ENCODE measurements at places on chromosomes 5 and 9.

DNA sequence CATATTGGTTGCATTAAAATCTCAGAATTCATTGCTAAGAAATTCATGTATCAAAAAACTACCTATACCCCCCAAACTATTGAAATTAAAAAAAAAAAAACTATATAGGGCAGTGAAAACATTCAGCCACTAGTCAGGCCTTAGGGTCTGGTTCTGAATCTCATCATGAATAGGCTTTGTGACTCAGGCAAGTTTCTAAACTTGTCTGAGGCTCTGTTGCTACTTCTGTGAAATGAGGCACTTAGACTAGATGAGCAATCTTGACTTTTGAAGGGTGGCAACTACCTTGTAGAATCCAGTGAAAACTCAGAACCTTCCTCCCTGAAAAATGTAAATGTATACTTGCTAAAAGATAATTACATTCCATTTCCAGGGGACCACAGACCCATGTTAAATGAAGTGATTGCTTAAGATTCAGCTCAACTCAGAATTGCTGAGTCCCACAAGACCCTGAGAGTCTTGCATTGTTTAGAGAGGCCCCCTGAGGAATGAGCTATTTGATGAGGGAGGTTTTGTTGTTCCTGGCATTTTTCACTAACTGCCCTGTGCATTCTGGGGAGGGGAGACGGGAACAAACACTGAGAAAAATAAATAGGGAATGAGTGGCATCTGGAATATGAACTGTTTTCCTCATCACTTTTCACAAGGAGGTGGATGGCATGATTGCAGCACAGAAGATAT is 29.5 kb downstream of the RAI14 start:
- no peak for DNase-seq

GRCh38 chr5:37742111-37742510 is 97.7 kb downstream of the GDNF start:
- no peak for DNase-seq

GRCh38 chr5:54080831-54081230 is 229.5 kb downstream of the ARL15 start:
- no peak for DNase-seq

DNA sequence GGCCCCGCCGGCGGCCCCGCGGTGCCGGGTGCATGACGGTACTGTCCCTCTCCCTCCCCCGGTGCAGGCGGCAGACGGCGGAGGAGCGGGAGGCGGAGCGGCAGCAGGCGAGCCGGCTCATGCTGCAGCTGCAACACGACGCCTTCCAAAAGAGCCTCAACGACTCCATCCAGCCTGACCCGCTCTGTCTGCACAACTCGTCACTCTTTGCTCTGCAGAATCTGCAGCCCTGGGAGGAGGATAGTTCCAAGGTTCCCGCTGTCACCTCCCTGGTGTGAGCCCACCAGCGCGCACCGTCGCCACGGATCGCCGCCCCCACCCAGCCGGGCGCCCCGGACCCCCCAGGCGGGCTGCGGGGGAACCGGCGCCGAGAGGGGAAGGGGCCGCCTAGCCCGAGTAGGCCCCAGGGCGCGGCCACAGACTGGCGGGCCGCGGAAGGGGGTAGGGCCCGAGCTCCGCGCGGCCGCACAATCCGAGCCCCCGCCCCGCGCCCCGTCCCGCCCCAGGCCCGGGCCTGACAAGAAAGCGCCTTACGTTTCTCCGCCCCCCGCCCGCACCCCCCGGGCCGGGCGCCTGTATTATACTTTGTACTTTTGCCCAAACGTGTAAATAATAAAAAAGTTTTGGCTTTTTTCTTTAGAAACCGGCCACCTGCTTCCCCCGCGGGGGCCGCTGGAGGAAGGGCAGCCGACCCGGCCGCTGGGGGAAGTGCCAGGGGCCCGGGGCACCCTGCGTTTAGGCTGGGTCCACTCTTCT is 2.5 kb downstream of the TLX3 start:
- no peak for DNase-seq
